Activated naive CD4-positive, alpha-beta T cell (primary cell): ENCODE measurements at places on chromosomes 2 and 18.

DNA sequence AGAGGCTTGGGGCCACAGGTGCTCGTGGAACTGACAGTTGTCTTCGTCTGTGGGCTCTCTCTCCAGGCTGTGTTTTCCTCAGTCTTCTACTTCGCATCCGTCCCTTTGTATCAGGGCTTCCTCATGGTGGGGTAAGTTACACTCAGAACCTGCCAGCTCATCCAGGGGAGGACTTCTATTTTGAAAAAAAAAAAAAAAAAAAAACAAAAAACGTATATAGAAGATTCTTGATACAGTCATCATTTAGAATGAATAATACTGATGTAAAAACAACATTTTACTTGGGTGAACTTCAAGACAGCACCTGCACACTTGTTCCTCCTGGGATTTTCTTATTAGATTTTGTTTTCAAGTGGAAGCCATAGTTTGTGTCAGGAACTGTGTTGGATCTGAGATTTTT lies 47.7 kb upstream of the NFATC1 start:
- no peak for DNase-seq

DNA sequence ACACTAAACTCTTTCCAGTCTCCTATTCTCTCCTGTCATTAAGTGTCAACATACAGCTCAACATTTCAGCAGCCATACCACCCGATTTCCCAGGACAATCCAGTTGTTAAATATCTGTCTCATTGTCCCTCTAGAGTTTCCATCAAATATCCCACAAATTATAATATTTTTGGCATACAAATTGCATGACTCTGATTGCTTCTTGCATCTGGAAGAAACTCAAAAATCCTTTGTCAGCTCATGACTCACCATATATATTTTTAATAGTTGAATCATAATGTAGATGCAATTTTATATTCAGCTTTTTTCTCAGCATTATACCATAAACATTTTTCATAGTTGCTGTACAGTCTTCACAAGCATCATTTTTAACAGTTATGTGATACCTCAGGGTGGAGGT lies 7.2 kb downstream of the SLC30A3 start:
- DNase-seq: no peak

DNA sequence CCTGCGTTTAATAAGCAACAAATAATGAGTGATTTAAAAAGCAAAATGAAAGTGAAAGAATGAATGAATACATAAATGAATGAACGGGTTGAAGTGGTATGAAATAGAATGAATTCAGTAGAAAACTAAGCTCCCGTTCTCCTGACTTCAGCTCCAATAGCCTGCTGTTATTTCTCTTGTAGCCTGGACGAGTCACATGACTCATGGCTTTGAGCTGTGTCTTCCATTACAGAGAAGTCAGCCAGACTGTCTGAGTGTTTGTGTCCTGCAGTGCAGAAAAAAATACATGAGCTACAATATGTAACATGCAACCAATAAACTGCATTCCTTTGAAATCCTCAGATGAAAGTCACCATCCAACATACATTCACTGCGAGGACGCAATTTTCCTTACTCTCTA lies 21.2 kb downstream of the SCG2 start:
- DNase-seq: no peak

- DNase-seq: no peak
Measured at GRCh38 chr2:43653506-43653905, 16.4 kb downstream of the PLEKHH2 start.

GRCh38 chr2:217326238-217327022 lies 466.6 kb upstream of the TNP1 start:
- DNase-seq: no peak

DNA sequence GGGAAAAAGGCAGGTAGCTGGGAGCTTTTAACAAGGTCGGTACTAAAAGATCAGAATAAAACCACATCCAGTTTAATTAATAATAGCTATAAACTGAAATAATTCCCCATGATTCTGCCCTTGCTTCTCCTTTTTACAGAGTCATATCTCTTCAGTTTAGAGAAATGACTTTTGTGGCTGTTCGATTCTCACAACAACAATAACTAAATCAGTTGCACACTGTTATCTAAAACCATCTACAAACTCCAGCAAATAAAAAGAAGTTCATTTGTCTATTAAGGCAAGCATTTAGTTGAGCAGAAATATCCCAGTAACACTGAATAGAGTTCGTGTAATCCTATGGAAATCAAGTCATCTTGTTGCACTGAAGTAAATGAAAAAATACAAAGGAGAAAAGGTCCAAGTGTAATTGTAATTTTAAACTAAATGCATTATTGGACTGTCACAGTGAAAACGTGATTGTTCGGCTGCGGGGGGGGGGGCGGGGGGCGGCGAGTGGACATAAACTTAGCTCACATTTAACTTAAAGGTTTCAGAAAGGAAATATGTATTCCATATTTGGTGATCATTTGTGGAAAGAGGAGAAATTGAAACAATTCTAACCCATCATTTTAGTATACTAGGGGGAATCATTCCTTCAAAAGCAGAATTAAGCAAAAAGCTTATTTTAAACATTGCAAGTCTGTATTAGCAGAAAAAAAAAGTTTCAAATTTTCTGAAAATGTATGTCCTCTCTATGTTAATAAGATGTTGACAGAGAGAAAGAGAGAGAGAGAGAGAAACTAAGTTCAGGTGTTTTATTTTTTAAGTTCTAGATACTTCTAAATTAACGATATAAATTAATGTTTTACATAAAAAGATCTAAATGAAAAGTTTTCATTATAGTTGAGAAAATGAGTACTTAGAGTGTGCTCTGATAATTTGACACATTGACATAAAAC lies 144.5 kb downstream of the MEIS1 start:
- no peak for DNase-seq

DNA sequence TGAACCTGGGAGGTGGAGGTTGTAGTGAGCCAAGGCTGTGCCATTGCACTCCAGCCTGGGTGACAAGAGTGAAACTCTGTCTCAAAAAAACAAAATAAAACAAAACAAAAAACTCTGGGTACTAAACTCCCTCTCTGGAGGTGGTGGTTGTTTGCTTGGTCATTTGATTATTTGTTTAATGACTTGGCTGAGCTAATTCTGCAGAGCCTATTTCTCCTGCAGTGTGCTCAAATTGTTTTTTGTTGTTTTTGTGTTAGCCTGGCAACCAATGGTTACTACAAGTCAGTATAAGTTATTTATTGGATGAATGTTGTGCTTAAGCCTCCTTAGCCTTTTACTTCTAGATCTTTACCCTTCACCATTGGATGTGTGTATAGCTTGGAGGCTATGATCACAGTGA lies 387.5 kb downstream of the ADCYAP1 start:
- no peak for DNase-seq

- DNase-seq: no peak
Measured at GRCh38 chr18:46393230-46393629, 263.8 kb downstream of the LOXHD1 start.

- DNase-seq: no peak
Measured at GRCh38 chr2:41896186-41896846, 151.5 kb upstream of the PKDCC start.

- DNase-seq: no peak
Measured at GRCh38 chr2:6623746-6624145, 242.0 kb downstream of the CMPK2 start.

DNA sequence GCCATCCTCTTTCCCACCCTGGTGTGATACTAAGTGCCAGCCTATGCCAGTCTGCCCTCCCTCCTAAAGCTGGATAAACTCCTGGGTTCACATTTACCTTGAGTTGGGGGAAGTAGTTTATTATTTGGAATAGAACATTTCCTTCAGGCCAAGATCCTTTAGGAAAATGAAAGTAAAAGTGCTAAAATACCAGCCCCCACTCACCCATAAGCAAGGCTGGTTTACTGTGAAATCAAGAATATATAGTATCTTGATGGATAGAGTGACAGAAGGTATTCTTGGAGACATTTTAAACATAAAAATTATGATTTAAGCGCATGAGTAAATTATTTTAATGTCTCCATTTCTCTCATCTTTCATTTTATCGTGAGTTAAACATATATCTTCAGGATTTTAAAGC lies 27.1 kb downstream of the ZNF532 start:
- no peak for DNase-seq

DNA sequence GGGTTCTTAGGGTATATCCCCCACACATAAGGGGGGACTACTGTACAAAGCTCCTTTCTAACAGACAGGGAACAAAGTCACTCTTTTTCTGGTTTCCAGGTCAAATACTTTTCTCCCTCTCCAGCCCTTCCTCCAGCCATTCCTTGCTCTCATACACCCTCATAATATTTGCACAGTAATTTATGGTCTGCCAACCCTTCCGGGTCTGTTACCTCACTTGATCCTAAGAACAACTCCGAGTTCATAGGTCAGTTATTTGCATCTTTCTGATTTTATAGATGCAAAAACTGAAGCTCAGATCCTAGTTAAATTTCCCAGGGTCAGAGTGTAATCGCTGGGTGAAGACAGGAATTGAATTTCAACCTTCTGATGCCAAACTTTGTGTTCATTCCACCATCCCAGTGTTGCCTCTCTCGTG lies 14.8 kb upstream of the MATN3 start:
- DNase-seq: no peak

DNA sequence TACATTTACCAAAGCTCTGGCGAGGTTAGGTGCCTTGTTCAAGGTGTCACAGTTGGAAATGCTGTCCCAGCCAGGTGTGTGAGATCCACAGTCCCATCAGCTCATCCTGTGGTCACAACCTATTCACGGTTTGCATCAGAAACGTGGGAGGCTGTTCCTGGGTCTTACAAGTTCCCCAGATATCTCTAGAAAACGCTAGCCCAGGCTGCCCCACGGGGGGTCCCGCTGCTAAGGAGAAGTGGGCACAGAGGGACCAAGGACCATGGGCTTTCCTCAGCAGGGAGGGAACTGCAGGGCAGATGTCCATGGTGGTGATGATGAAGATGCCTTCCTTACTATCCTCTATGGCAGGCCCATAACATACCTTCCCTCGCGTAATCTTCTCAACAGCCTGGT lies 649 bp downstream of the FECH start:
- no peak for DNase-seq

GRCh38 chr2:209817844-209818271 lies 46.2 kb downstream of the UNC80 start:
- DNase-seq: no peak

DNA sequence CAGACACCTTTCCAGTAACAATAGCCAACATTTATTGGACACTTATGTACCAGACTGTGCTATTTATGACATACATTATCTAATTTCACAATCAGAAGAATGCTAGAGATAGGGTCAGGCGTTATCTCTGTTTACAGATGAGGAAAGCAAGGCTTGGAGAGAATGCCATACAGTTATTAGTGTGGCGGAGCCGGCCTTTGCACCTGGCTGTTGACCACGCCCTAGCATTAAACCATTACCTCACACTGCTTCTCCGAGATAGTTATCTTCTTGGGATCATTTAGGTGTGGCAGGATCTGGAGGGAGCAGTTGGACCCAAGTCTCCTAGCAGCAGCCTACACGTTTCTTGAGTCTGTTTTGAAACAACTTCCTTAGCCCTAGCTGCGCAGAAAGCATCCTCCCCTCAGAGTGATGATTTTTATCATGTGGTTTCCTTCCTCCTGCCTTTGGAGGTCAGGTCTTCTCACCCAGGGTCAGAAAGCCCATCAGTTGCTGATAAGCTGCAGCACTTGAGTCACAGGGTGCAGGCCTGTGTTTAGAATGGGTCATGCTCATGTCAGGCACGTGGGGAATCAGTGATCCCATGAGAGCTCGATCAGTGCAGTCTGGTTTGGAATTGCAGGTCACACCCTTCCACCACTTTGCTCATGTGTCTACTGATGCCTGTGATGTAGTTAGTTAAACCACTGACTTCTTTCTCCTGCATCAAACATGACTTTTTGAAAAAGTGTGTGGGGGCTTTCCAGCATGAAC lies 118.2 kb downstream of the SPTBN1 start:
- DNase-seq: peak; percentile 34

- peak; percentile 39 for DNase-seq
Measured at GRCh38 chr2:218257390-218257981, 3.3 kb upstream of the GPBAR1 start.

DNA sequence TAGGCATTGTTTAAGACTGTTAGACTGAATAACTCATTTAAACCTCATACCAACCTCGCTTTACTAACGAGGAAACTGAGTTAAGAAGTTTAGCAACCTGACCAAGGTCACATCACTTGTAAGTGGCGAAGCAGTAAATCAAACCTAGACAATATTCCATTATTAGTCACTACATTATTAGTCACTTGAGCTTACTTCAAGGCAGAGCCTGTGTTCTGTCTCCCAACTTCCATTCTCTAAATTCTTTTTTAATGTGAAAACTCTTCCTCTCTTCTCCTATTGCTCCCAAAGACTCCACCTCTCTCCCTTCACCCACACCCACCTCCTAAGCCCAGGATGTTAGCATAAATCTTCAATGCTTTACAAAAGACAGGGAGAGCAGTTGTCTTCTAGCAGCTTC lies 156.5 kb downstream of the ARL6IP6 start:
- DNase-seq: no peak

DNA sequence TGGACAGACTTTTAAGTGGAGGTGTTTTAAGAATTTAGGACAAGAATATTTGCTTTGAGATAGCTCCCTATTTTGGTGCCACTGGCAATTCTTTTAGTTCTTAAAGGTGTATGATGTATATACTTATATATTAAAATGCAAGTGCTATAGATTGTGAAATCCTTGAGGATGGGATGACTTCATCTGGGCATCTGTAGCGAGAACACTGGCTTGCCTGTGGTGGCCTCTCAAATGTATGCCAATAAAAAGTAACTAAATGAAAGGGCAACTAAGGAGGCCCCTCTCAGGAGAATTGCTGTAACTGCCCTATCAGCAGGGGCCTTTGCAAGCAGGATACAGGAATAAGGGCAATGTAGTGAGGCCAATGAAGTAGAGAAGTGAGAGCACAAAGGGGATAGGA lies 2.6 kb upstream of the THUMPD2 start:
- DNase-seq: no peak

- no peak for DNase-seq
Measured at GRCh38 chr2:237558961-237559641, 7.3 kb upstream of the PRLH start.

DNA sequence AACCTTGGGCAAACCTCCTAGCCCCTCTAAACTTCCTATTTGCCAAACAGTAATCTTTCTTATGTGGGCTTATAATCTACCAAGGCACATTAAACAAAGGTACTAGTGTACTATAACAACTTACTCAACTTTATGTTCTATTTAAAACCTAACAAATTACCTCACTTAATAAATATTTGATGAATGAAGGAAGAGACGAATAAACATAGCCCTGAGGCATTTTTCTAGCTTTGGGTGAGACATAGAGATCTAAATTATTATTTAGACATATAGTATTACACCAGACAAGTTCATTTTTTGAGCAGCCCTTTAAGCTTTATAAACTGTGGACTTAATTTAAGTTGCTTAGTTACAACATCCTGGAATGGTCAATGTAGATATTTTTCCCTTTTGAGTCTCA lies 104.6 kb downstream of the UNC80 start:
- DNase-seq: no peak

DNA sequence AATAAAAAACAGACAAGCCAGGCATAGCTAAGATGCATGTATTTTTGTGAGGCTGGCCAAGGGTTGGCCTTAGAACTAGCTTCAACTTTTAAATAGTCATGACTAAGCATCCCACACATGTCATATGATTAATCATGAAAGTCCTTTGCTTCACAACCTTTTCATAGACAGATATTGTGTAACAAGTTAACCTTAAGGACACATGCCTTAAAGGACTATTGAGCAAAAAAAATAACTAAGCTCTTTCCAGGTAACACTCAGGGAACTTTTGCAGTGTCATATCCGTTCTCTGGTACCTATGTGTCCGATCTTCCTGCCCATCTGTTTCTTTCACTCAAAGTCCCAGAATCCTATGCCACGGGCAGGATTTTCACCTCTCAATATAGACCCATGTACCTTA lies 498.4 kb downstream of the STK39 start:
- DNase-seq: no peak
